ENCODE measurements at places on chromosomes 4 and X.

DNA sequence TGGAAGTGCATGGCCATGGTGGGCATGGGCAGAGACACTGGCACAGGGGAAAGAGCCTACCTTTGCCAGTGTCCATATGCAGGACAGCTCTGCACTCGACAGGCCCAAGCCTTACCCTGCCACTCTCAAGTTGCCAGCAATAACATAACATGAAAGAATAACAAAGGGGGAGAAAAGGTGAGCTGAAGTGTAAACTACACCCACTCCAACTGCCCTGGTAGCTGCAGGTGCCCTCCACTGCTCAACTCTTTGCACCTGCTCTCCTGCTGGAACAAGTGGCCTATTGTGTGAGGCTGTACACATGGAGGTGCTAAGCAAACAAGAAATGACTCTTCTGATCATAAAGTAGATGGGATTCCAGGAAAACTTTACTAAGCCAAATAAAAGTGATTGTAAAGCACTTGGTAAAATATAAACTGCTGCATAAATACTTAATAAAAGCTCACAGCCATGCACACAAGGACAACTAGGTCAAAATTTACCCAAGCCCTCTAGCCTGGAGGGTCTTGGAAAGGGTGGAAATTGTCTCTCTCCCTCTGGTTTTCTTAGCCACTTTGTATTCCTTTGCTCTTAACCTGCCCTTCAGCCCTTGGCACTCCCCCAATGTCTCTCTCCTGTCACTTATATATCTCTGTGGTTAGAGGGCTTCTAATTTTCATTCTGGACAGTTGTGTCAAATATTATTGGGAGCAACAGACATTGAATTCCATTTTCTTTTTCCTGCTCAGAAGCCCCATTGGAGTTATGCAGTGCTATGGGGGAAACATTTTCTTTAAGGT is 261.2 kb upstream of the GPC4 start:
- DNase-seq = peak; percentile 77

- no peak for DNase-seq
Observed at GRCh38 chr4:147836807-147837206, 104.9 kb downstream of the ARHGAP10 start.

DNA sequence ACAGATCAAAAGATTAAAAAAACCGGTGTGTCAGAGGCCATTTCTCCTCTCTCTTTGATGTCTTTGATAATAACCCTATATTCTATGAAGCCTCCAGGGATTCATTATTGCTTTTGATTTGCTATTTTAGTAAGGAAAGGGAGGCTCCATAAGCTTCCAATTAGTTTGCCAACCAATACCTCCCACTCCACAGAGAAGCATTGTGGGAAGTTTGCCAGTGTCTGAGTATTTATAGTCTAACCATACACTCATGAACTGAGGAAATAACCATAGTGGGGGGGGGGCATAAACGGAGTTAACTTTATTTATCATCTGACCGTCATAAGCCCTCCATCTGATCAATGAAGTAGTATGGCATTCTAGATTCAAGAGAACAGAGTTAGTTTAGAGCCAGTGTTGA is 1066.8 kb upstream of the PABPC4L start:
- DNase-seq = no peak

GRCh38 chr4:158130204-158130603 is 42.6 kb downstream of the GASK1B start:
- DNase-seq = no peak

DNA sequence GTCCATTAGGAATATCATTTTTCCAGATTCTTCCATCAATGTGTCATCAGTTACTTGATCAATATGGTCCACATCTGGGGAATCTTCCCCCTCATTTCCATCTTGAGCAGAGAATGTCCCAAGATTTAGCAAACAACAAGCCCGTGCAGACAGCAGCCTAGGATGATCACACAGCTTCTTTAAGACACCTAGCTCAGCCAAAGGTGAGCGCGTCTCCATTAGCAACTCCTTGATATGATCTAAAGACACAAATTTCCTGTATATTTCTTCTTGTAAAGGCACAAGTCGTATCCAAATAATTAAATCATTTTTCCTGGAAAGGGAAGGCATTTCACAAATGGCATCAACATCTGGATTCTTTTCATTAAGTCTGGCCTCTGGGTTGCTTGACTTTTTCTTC is 25.8 kb downstream of the PIN4 start:
- no peak for DNase-seq

DNA sequence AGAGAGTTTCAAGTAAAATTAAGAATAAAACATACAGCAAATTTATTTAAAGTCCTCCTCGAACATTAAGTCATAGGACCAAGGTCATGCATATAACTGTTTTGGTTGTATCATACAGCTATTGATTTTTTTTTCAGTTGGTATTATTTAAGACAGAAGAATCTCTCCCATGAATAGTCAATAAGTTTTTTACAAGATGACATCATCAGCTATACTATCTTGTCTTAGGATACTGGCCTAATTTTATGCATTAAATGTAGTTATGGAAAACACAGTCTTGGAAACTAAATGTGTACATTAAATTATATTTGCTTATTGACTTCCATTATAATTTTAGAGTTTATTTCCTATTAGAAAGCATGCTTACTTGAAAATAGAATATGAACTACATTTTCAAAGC is 755.9 kb downstream of the PCDH19 start:
- no peak for DNase-seq

GRCh38 chr4:128716338-128716737 is 93.2 kb upstream of the JADE1 start:
- DNase-seq = no peak

GRCh38 chrX:17012465-17012864 is 66.0 kb downstream of the REPS2 start:
- DNase-seq = no peak

- DNase-seq = peak; percentile 57
Observed at GRCh38 chr4:177339477-177340374, 30.1 kb downstream of the NEIL3 start.

DNA sequence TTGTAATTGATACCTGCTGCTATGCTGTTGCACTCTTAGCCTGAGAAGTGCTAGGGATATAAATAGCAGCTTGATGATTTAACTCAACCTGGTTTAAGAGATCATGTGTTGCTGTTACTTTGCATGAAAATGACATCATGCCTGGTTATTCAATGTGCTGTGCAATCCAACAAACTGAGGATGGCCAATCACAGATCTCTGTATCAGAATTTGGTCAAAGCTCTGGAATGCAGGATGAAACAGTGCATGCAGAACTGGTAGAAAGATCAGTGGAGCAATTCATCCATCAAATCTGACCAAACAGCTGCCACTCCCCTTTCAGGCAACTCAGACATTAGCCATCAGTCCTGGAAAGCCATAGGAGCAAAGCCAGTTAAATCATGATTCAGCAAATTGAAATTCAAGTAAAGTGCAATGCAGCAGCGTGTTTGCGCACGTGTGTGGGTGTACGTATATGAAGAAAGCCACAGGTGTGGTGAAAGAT is 160.3 kb upstream of the RASGEF1B start:
- DNase-seq = peak; percentile 100

DNA sequence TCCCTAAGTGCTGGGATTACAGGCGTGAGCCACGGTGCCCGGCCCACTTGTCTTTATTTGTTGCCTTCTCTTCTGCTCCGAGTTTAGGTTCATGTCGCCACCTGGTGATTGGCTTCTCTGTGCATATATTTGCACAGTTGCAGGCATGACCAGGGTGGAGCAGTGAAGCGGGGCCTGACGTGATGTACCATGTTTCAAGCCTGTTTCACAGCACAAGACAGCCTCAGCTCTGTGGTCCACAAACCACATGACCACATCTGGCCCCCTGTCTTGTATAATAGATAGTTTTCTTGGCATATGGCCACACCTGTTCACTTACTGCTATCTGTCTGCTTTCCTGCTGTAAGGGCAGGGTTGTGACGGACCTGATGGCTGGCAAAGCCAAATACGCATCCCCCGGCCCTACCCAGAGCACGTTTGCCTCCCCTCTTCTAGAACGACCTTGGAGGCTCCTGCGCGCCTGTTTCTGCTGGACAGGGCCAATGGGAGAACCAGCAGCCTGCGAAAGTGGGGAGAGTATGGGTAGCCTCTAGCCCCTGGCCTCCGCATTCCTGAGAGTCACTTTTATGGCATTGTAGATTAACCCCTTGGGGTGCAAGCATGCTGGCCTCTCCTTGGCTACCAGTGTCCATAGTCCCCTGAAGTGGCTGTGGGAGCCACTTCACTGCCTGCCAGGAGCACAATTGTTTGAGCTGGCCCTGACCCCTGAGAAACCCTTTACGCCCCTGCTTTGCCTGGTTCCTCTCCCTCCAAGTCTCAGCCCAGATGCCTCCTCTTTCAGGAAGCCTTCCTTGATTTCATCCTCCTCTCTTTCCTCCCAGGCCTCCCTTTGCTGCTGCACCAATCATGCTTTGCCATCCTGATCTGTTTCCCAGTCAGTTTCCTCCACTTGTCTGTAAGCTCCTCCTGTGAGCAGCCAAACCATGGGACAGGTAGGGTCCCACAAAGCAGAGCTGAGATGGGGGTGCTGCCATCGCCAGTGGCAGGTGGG is 6.0 kb upstream of the SH3TC1 start:
- DNase-seq = peak; percentile 64

- no peak for DNase-seq
Observed at GRCh38 chr4:173879509-173879908, 349.5 kb upstream of the HAND2 start.

- DNase-seq = peak; percentile 22
Observed at GRCh38 chr4:117331817-117332216, 246.4 kb upstream of the TRAM1L1 start.

DNA sequence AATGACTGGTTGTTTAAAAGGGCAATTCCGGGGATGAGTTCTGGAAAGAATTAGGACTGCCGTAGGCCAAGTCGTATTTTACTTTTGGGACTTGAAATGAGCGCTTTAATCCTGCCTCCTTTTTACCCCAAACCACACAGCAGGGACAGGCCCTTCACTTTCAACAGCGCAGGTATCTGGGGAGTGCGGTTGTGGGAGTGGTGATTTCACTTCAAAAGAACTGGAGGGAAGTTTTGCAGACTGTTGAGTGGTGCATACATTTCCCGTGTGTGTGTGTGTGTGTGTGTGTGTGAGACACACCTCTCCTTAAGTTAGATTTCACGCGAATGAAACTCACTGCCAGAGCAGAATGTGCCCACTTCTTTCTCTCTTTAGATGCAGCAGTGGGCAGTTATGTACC is 2.8 kb downstream of the NHS start:
- peak; percentile 18 for DNase-seq

- DNase-seq = no peak
Observed at GRCh38 chr4:57039345-57039744, 60.6 kb downstream of the POLR2B start.

DNA sequence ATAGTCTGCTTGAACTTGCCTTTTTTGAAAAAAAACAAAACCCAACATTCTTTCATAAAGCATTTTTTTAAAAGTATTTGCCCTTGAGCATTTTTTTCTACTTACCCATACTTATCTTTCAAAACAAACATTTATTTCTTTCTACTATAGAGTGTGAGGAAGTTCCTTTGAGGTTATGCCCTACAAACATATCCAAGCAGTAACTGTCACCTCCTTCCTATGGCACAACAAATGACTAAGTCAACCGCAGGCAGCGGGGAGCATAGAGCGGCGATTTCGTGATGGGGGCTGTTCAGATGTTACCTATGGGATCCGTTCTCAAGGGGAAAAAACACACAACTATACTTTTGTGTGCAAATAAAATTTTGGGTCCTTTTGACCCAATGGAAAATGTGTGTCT is 19.4 kb downstream of the SPRY1 start:
- DNase-seq = no peak

GRCh38 chr4:88457307-88458103 is 586 bp downstream of the HERC5 start:
- DNase-seq = no peak

GRCh38 chr4:153651587-153651986 is 32.5 kb upstream of the TLR2 start:
- peak; percentile 32 for DNase-seq

DNA sequence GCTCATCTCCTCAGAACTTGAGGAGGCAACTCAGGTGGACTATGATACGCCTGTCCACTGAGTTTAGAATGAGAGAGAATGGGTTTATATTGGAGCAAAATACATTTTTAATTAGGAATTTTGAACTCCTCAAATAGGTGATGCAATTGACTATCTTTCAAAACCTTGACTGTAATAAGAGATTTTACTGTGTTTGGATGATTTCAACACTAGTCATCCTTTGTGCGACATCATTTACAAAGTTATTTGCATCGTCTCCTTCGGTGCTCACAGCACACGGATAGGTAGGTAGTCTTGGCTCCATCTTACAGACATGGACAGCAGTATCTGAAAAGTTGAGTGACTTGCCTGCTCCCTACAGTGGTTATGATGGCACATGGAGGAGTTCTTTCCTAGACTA is 67.0 kb downstream of the AASDH start:
- DNase-seq = no peak

DNA sequence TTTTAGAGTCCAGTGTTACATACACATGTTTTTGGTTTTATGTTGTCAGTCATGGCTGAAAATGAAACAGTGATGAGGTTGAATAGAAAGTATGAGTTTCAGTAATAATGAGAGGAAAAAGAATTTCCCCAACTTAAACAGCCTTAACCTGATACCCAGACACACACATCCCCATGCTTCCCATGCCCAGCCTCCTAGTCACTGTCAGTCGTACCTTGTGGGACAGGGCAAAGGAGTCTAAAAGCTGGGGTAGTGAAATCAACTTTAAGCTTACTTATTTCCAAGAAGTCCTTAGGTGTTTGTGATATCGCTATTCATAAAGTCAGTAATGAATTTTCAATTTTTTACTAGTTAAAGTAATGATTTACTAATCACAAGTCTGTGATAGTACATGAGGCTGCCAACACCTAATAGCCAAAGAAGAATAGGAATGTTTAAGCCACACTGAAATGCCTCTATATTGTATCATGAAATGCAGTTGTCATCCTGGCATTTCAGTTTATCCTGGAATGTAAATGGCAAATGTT is 24.3 kb upstream of the GPR34 start:
- peak; percentile 74 for DNase-seq

- no peak for DNase-seq
Observed at GRCh38 chrX:17842769-17843525, 18.2 kb downstream of the RAI2 start.

DNA sequence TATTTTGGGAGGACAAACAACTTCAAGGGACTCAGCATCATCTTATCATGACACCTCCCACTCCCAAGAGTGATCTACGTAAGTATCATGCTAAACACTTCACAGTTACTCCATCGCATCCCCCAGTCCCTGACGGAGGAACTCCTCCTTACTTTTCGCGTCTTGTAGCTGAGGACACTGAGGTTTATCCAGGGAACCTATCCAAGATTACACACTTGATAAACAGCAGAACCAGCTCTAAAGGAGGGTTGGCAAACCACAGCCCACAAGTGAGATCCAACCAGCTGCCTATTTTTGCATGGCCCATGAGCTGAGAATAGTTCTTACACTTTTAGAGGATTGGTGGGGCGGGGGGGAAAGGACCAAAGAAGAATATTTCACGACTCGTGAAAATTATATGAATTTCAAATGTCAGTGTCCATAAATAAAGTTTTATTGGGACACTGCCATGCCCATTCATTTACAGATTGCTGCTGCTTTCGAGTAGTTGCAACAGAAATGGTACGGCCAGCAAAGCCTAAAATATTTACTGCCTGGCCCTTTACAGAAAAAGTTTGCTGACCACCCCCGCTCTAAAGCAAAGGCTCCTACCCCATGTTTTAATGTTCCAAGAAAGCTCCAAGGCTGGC is 47.8 kb downstream of the SEPSECS start:
- DNase-seq = no peak

GRCh38 chrX:10893366-10893765 is 217.8 kb upstream of the HCCS start:
- peak; percentile 19 for DNase-seq
